CD4-positive, CD25-positive, alpha-beta regulatory T cell (primary cell): ENCODE measurements at places on chromosomes 16 and 17.

- H3K27me3 ChIP-seq, result no peaks in the 10 kb centered on the region
- no peaks in the 10 kb centered on the region for H3K36me3 ChIP-seq
- no peak overlapping the region for H3K27ac ChIP-seq
- DNase-seq, result no peak
- peaks cover 8% of the 10 kb centered on the region for H3K4me1 ChIP-seq
Observed at GRCh38 chr16:27181019-27181790, 22.1 kb upstream of the KDM8 start.

DNA sequence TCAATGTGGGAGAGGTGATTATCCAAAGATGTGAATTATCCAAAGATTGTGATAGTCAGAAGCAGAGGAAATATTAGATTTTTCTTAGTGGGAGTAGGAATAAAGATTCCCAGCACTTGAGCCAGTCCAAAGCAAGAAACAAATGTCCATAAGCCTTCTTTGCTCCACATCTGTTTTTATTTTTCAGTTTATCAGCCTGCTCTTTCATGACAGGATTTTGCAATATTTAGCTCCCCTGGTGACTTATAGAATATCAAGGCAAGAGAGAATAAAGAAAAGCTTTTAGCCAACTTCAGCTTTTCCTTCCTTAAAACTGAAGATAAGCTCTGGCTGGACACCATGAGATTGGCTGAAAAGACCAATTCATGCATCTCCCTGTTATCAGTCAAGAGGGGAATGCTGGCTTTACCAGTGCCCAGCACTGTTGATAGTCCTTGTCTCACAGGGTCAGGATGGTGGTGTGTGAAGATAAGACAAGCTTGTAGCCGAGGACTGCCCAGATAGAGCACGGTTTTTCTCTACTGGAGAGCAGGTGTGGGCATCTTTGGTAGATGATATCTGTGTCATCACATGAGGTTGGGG lies 706.5 kb downstream of the KCNJ2 start:
- H3K27ac ChIP-seq, result no peak overlapping the region
- H3K36me3 ChIP-seq, result no peaks in the 10 kb centered on the region
- H3K4me3 ChIP-seq, result no peak overlapping the region
- no peaks in the 10 kb centered on the region for H3K4me1 ChIP-seq
- H3K27me3 ChIP-seq, result no peaks in the 10 kb centered on the region

DNA sequence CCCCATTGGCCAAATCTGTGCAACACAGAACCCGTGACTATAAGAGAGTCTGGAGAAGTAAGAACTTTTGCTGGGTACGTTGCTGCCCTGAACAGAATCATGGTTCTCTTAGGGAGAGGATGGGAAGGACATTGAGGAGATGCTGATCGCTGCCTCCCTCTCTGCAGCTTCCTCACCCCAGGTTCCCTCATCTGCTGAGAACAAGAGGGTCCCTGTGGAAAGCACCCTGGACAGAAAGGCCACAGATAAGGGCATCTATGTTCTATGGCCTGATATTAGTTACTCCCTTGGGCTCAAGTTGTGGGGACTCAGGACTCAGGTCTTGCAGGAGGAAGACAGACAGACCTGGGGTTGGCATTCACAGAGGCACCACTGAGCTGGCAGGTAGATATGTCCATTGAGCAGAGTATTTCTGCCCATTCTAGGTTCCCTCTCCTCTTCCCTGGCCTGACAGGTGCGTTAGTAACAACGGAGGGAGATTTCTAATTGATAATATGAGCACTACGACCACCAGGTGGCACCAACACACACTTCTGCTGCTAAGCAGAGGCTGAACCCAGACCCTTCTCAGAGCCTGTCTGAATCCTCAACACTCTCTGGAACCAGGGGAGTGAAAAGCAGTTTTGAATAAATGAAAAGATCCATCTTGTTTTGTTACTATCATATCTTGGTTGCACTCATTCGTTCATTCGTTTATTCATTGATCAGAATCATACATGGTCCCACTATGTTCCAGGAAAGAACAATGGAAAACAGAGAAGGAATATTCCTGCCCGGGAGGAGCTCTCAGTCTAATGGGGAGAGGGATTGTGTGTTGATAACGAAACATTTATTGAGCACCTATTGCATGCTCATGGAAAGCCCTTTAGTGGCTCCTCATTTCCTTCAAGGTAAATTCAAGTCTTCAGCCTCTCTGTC lies 56.4 kb downstream of the SLC6A2 start:
- H3K27ac ChIP-seq, result no peak overlapping the region
- no peak overlapping the region for H3K4me3 ChIP-seq
- no peaks in the 10 kb centered on the region for H3K36me3 ChIP-seq
- DNase-seq, result peak; percentile 51

- H3K4me1 ChIP-seq, result peaks cover 25% of the 10 kb centered on the region
- H3K4me3 ChIP-seq, result no peak overlapping the region
- H3K27me3 ChIP-seq, result no peaks in the 10 kb centered on the region
Observed at GRCh38 chr17:82648742-82649331, 593 bp upstream of the WDR45B start.

- H3K27ac ChIP-seq, result no peak overlapping the region
- H3K4me3 ChIP-seq, result no peak overlapping the region
- no peaks in the 10 kb centered on the region for H3K4me1 ChIP-seq
- no peaks in the 10 kb centered on the region for H3K27me3 ChIP-seq
- H3K36me3 ChIP-seq, result no peaks in the 10 kb centered on the region
Observed at GRCh38 chr16:55349867-55350266, 25.9 kb downstream of the IRX6 start.

- H3K4me1 ChIP-seq, result peaks cover 55% of the 10 kb centered on the region
- peak overlapping the region; percentile 66 for H3K4me3 ChIP-seq
- H3K27me3 ChIP-seq, result no peaks in the 10 kb centered on the region
- DNase-seq, result no peak
- H3K27ac ChIP-seq, result peak overlapping the region; percentile 79
Observed at GRCh38 chr16:19522760-19523159, 862 bp upstream of the GDE1 start.

DNA sequence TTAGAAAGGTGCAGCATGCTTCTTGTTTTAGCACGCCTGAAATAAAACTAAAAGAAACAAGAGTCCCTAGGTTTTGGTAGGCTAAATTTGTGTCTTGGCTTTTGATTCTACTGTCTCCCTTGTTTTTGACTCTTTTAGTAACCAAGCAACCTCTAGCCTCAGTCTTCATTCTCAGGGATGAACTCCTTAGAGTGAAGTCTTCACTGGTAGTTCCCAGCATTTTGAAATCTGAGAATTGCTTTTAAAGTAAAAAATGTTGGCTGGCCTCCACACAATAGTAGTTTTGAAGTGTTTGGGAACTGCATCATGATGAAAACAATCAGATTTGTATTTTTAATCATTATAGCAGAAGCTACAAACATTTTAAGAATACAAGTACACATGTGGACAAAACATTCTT lies 6.1 kb upstream of the CDR2 start:
- H3K27ac ChIP-seq, result peak overlapping the region; percentile 57
- H3K4me3 ChIP-seq, result no peak overlapping the region
- H3K36me3 ChIP-seq, result no peaks in the 10 kb centered on the region
- H3K4me1 ChIP-seq, result peaks cover 26% of the 10 kb centered on the region

- peaks cover 7% of the 10 kb centered on the region for H3K4me1 ChIP-seq
- no peaks in the 10 kb centered on the region for H3K36me3 ChIP-seq
Observed at GRCh38 chr16:57690782-57691471, 3.7 kb upstream of the DRC7 start.

- peak overlapping the region; percentile 87 for H3K4me3 ChIP-seq
- peak; percentile 68 for DNase-seq
- H3K4me1 ChIP-seq, result peaks cover 42% of the 10 kb centered on the region
- H3K27me3 ChIP-seq, result no peaks in the 10 kb centered on the region
- no peaks in the 10 kb centered on the region for H3K36me3 ChIP-seq
Observed at GRCh38 chr17:3965118-3965800, 1.0 kb upstream of the ATP2A3 start.

DNA sequence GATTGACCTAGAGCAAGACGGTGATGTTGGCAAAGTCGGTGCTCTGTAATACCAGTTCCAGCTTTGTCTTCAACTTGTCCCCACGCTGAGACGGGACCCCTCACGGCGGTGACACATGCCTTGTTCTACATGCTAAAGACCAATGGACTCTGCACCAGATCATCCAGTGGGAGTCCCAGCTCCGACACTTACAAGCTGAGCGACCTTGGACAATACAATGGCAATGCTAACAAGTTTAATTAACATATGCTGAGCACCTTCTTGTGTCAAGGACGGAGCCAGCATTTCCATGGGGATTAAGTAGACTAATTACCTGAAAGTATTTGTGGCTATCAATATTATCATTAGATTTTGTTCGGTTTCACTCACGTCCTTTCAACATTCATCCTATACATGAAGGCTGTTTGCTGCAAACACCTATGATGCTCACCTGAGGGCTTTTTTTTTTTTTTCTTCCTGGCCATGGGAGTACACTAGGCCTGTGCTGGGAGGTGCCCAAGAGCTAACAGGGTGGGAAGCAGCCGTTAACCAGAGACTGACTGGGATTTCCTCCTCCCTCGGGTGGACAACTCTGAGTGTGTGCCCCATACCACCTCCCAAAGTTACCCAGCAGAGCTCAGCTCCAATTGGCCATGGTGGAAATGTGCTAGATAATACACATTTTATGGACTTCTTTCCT lies 308.6 kb upstream of the ZFHX3 start:
- no peak for DNase-seq
- H3K36me3 ChIP-seq, result no peaks in the 10 kb centered on the region
- no peaks in the 10 kb centered on the region for H3K4me1 ChIP-seq
- H3K27me3 ChIP-seq, result no peaks in the 10 kb centered on the region
- H3K4me3 ChIP-seq, result no peak overlapping the region
- H3K27ac ChIP-seq, result no peak overlapping the region

DNA sequence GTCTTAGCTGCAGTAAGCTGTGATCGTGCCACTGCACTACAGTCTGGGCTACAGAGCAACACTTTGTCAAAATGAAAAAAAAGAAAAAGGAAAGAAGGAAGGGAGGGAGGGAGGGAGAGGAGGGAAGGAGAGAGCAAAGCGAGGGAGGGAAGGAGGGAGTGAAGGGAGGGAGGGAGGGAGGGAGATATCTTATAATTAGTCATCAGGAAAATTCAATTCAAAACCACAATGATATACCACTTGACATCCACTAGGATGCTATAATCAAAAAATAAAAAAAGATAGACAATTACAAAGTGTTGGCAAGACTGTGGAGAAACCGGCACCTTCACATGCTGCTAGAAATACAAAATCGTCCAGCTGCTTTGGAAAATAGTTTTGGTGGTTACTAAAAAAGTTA lies 93.8 kb downstream of the CDC27 start:
- no peaks in the 10 kb centered on the region for H3K27me3 ChIP-seq
- DNase-seq, result no peak
- H3K4me1 ChIP-seq, result peaks cover 14% of the 10 kb centered on the region
- no peak overlapping the region for H3K27ac ChIP-seq
- H3K36me3 ChIP-seq, result no peaks in the 10 kb centered on the region
- no peak overlapping the region for H3K4me3 ChIP-seq

DNA sequence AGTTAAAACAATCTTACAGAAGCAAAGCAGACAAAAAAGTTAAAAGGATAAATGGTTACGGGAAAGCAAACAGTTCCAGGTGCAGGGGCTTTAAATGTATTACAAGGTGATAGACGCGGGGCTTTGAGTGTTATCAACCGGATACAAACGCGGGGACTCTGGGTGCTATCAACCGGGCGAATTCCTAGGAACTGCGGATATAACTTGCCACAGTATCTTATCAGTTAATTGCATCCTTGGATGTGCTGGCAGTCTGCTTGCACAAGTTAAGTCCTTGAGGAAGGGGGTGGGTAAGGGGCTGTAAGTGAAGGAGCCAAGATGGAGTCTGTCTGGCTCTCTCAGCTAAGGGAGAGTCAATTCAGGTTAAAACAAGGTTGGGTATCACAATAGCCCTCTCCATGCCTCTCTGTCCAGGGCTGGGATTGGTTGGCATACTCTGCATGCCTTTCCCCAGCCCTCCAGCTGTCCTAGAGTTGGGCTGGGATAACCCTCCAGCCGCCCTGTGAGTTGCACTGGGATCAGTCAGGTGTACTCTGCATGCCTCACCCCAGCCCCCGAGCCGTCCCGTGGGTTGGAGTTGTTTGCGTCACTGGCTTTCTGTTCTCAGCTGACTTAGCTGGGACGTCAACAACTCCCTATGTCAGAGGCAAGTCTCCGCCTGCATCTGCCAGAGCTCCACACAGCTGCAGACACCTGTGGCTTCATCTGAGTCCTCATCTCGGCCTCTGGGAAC lies 40.9 kb downstream of the TMEM235 start:
- H3K27ac ChIP-seq, result no peak overlapping the region
- no peak overlapping the region for H3K4me3 ChIP-seq
- peaks cover 2% of the 10 kb centered on the region for H3K27me3 ChIP-seq
- H3K4me1 ChIP-seq, result peaks cover 27% of the 10 kb centered on the region
- peak; percentile 74 for DNase-seq

GRCh38 chr16:80047842-80048241 lies 447.3 kb upstream of the MAF start:
- no peaks in the 10 kb centered on the region for H3K27me3 ChIP-seq
- DNase-seq, result no peak
- H3K4me3 ChIP-seq, result no peak overlapping the region
- no peak overlapping the region for H3K27ac ChIP-seq
- H3K4me1 ChIP-seq, result no peaks in the 10 kb centered on the region

DNA sequence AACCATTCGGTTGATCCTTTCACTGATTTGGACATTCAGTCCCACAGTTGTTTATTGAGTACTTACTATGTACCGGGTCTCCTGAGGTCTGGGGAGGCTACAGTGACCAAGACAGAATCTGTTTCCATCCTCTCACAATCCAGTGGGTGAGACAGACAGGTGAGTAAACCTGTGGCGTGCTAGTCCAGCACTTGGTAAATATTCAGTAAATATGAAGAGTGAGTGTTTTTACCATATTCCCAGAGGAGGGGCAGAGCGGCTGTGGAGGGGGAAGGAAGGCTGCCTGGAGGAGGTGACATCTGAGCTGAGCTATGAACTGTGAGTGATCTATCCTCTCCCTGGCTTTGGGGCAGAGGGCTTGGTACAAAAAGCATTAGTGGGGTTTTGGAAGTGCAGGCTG lies 31.4 kb downstream of the CCR7 start:
- H3K27ac ChIP-seq, result no peak overlapping the region
- H3K4me3 ChIP-seq, result peak overlapping the region; percentile 15
- H3K27me3 ChIP-seq, result no peaks in the 10 kb centered on the region
- H3K36me3 ChIP-seq, result no peaks in the 10 kb centered on the region
- no peak for DNase-seq

GRCh38 chr16:56261656-56262055 lies 70.4 kb downstream of the GNAO1 start:
- DNase-seq, result no peak
- H3K36me3 ChIP-seq, result no peaks in the 10 kb centered on the region
- no peak overlapping the region for H3K4me3 ChIP-seq
- peaks cover 14% of the 10 kb centered on the region for H3K4me1 ChIP-seq

GRCh38 chr17:77282524-77283515 lies 142.1 kb downstream of the SEC14L1 start:
- H3K36me3 ChIP-seq, result no peaks in the 10 kb centered on the region
- H3K4me1 ChIP-seq, result peaks cover 11% of the 10 kb centered on the region
- DNase-seq, result no peak
- no peak overlapping the region for H3K27ac ChIP-seq
- peaks cover 6% of the 10 kb centered on the region for H3K27me3 ChIP-seq
